ENCODE measurements at places on chromosomes 11 and 22.

GRCh38 chr11:123137431-123138224 lies 57.4 kb downstream of the CLMP start:
- DNase-seq, result no peak

GRCh38 chr11:65503949-65504673 lies 5.3 kb downstream of the MALAT1 start:
- no peak for DNase-seq

GRCh38 chr22:35231585-35232084 lies 25.7 kb upstream of the HMGXB4 start:
- peak; percentile 74 for DNase-seq

GRCh38 chr22:49894322-49895054 lies 23.8 kb downstream of the ALG12 start:
- DNase-seq, result no peak

GRCh38 chr11:44596525-44597276 lies 31.2 kb downstream of the CD82 start:
- peak; percentile 73 for DNase-seq

- DNase-seq, result no peak
Observed at GRCh38 chr11:95734009-95734572, 55.5 kb downstream of the FAM76B start.

- no peak for DNase-seq
Observed at GRCh38 chr11:43217849-43218248, 93.9 kb upstream of the API5 start.

DNA sequence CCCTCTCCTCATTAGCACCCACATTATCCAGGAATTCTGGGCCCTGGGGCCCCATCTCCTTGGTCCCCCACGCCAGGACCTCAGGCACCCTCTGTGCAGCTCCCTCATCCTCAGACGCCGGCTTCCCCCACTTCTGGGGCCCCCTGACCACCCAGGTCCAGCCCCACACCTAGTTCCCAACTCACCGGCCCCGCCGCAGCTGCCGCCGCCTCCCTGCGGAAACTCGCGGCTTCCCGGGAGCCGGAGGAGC lies at the start of gene PCSK7:
PCSK7 (minus strand) TSS at position 232 of the 250 bp plus-strand sequence. CDS start 2,229 bp downstream, outside the sequence.
- DNase-seq, result peak; percentile 65

- DNase-seq, result no peak
Observed at GRCh38 chr11:46903846-46904245, 14.5 kb downstream of the LRP4 start.

- DNase-seq, result no peak
Observed at GRCh38 chr11:70707821-70708220, 309.5 kb downstream of the CTTN start.

DNA sequence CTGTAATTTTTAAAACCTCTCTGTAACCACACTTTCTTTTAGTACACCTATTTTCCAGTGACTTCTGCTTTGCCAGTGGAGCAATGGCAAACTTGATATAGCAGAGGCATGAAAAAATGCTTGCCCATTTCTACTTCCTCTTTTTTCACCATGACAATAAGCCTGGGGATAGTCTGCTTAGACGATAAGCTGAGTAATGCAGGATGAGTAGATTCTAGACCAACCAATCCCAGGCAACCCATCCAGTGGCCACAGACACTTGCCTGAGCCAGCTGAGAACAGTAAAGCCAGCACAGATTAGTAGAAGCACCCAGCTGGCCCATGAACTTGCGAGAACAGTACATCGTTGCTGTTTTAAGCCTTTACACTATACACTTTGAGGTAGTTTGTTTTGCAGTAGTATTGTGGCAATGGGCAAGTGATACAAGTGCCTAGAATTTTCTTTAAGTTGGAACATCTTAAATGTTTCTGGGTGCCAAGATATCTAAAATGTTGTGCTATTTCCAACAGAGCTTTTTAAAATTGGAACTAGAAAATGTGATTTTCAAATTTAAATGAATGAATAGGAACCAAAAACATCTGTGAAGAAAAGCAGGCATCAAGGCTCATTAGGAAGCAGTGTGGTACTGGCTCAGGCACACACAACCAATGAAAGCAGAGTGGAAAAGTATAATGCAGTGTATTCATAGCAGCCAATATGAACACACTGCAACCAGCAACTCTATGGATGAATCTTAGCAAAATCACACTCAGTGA lies 37.7 kb downstream of the DDI1 start:
- no peak for DNase-seq

GRCh38 chr11:61964058-61964665 lies 3.3 kb downstream of the FTH1 start:
- no peak for DNase-seq

GRCh38 chr11:132864811-132865576 lies 667.3 kb downstream of the OPCML start:
- DNase-seq, result no peak

- DNase-seq, result no peak
Observed at GRCh38 chr11:2741006-2741376, 41.2 kb upstream of the KCNQ1OT1 start.

DNA sequence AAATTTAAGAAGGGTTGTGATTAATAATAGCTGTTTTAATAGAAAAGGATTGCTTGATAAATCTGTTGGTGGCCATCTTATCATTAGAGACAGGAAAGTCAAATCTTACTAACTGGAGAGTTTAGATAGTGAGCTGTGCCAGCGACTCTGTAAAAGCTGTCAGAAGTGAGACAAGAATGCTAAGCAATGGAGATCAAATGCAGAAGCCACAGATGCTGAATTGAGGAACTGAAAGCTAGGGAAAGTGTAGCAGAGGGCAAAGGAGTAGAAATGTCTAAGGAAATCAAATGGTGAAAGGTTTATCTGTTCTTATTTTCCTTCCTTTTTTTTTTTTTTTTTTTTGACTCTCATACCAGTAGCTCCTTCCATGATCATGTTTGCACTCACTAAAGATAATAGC lies 13.7 kb downstream of the MS4A13 start:
- DNase-seq, result no peak

Measured in stimulated activated CD4-positive, alpha-beta T cell treated with anti-CD3 and anti-CD28 coated beads, Interleukin-4, amount 100 ng/mL, for 24 hours (primary cell).